ENCODE measurements at places on chromosomes 2 and 18.
A peak's percentile ranks its signal among the peaks of the same experiment; 100 is the strongest.

DNA sequence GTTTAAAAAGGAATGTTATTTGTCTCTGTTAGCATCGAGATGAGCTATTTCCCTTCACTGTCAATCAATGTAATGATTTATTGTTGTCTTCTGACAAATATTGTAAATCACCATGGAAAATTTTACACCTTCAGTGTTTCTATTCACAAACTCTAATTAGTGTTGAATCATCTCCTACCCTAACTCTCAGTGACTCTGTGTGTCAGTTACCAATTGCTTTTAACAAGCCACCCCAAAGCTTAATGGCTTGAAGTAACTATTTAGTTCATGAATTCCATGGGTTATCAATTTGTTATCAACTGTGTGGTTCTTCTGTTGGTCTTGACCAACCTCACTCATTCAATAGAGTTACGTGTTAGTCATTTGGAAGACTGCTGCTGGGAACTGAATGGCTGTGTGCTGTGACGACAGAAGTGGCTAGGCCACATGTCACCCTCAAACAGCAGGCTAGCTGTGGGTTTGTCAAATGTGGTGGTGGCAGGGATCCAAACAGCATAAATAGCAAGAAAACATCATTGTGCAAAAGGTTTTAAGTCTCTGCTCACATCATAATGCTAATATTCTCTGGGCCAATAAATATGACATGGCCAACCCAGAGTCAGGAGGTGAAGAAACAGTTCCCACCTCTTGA is 910.8 kb upstream of the CDH2 start:
- DNase-seq = no peak

- no peak for DNase-seq
Observed at GRCh38 chr2:218961229-218961628, 1.8 kb downstream of the CDK5R2 start.

GRCh38 chr18:13163167-13163927 is 55.2 kb upstream of the LDLRAD4 start:
- no peak for DNase-seq

DNA sequence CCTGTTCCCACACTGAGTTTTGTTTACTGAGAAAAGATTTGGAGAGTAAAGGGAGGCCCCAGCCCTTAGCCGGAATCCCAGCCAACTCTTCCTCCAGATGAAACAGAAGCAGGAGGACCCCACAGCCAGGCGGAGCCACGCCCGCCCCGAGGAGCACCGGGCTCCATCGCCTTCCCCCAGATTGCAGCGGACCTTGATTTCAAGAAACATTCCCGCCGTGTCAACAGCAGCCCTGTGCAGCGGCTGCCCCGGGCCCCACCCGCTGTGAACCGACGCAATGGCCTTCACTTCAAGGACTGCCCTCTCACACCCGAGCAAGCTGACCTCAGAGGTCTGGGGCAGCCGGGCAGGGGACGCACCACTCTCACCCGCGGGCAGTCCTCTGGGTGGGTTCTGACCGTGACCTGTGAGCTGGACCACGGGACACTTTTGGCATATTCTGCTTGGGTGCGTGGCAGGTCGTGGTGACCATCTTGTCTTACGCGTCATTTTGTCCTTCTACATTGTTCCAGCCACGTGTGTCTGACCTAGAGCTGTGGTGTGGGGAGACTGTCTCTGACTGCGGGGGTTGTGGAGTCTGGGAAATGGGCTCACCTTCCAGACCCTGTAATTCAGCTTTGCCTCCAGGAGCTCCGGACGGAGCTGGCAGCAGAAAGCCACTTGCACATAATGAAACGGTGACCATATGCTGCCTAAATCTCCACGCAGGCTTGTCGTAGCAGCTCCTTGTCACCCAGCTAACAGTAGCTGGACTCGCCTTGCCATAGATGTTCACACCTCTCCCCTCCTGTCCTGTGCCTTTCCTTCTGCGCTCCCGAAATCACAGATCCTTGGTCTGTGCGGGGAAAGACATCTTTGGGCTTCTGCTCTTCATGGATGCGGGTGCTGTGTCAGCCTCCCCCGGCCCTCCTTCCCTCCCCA is 32.0 kb upstream of the INHBB start:
- DNase-seq = no peak

DNA sequence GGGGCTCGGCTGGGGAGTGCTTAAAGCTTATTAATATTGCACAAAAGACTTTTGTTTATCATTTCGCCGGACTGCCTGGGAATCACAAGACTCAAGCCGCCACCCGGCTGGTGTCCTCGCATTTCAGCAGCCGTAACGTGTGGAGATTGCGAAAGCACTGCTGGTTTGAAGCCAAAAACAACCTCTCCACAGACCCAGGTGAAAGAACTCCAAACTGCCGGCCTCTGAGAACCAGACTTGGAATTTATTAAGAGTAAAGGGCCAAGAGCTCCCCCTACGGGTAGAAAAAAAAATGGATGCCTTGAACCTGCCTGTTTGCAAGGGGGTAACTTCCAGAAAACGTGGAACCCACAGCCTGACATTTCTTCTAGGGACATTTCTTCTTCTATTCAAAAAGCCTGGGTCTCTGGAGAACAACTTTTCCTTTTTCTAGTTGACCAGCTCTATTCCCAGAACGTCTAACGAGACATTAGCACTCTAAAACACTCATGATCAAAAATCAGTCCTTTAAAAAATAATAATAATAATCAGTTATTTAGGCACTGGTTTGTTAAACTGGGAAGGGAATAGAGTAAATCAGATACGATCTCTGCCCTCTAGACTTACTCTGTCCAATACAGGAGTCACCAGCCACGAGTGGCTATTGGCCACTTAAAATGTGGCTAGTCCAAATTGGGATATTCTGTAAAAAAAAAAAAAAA is 216.3 kb downstream of the C1D start:
- DNase-seq = peak; percentile 95

DNA sequence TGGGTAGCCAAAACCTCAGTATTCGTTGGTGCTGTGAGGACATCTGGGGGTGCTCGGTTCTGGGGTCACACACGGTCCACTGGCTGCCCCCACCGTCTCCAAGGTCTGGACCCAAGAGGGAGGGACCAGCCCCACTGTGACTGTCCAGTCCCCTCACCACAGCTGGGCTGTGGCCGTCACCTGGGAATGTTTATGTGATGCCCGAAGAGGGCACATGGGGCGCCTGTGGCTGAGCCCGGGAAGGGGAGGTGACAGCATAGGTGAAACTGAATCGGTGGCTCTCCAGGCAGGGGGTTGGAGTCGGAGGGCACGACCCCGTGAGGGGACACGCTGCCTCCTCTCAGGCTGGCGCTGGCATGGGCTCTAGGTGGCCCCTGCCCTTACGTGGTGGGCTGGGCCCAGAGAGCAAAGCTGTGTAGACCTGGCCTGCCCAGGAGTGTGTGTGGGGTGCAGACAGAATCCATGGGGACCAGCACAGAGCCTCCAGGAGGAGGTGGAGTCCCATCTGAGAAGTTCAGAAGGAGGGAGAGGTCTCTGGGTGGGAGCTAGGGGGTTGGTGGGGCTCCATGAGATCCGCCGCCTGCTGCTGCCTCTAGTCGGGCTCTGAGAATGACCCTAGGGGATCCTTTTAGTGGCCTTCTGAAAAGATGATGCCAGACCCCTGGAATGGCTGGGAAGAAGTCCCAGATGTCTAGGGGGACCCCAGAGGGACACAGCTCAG is 1.8 kb downstream of the BOK start:
- DNase-seq = no peak

- peak; percentile 68 for DNase-seq
Observed at GRCh38 chr18:45733535-45733934, 9.6 kb downstream of the SLC14A1 start.

DNA sequence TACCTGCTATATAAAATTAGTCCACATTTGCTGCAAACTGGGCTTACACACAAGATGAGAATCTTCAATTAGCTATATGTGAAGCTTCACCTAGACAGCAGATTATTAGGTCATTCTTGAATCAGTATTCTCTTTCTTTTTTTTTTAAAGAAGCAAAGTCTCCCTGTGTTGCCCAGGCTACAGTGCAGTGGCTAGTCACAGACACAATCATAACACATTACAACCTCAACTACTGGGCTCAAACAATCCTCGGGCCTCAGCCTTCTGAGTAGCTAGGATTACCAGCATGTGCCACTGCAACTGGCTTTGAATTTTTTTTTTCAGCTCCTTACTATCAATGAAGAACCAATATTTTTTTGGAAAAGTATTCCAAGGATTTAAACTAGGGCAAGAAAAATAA is 30.5 kb downstream of the OLA1 start:
- no peak for DNase-seq

DNA sequence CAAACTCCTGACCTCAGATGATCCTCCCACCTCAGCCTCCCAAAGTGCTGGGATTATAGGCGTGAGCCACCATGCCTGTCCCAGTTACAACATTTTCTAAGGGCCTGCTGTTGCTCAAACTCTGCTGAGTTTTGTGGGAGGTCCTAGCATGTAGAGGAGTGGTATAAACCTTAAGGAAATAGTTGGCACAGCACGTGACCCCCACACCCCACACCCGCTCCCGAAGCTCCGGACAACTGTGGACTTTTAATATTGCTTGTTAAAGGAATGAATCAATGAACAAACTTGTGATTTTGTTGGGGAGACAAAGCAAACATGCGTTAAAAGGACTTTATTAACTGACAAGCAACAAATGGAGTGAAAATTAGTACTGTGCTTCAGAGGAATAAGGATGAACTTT is 137.8 kb upstream of the GATA6 start:
- DNase-seq = no peak

DNA sequence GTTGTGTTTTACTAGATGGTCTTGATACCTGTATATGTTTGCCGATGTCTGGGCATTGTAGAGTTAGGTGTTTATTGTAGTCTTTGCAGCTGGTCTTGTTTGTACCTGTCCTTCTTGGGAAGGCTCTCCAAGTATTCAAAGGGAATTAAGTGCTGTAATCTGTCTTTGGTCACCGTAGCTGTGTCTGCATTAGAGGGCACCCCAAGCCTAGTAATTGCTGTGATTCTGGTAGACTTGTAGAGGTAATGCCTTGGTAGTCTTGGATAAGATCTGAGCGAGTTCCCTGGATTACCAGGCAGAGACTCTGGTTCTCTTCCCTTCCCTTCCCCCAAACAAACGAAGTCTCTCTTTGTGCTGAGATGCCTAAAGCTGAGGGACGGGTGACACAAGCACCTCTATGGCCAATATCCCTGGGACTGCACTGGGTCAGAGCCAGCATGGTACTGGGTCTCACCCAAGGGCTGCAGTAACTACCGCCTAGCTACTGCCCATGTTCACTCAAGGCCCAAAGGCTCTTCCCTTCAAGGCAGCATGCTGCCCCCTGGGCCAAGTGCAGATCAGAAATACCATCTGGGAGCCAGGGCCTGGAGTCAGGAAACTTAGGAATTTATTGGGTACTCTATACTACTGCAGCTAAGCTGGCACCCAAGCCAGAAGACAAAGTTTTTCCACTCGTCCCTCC is 27.1 kb downstream of the STPG4 start:
- peak; percentile 34 for DNase-seq

DNA sequence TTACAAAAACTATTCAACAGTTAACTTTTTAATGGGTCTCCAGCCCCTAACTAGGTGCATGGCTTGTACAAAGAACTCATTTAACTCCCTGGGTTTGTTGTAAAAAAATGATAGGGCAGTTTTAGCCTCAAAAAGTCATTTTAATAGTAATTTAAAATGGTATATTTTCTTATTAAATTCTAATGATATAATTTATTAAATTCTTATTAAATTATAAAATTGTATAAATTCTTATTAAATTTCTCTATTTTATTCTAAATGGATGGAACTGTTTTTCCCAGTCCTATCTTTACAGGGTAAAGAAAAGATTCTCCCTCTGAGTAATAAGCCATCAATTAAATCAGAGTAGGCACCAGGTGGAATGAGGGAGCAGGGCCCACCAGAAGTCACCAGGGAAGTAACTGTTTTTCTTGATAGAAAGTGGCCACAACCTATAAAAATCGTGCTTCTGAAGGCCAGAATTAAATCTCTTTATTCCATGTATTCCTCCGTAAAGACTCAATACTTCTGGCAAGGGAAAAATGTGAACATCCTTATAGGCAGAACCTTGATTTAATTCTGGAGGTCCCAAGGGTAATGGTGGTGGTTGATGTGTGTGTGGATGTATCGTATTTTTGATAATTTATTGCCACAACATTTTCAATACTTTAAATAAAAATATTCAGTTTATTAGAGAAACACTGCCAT is 814 bp downstream of the FKBP7 start:
- DNase-seq = peak; percentile 65

DNA sequence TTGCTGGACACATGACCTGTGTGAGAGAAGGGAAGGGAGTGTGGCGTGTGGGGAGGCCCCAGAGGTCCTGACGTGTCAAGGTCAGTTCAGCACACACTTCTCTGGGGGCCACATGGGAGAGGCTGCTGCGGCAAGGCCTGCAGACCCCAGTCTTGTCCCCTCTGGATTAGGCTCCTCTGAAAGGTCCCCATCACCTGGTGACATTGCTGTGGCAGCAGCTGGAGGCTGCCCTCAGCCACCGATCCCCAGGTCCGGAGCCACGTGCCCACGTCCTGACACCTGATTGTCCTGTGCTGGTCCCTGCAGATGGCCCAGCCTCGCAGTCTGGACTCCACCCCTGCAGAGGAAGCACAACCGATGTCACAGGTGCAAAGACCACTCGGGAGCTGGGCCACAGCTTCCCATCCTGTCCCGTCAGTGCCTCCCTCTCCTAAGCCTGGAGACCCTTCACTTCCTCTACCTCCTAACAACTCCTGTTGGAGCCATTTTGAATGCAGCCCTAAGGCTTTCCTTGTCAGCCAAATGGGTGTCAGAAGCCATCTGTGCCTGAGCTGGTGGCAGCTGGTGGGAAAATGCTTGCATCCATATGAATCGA is 12.7 kb downstream of the TMEM177 start:
- DNase-seq = no peak

GRCh38 chr2:74142340-74142739 is 5.4 kb downstream of the BOLA3 start:
- peak; percentile 60 for DNase-seq

DNA sequence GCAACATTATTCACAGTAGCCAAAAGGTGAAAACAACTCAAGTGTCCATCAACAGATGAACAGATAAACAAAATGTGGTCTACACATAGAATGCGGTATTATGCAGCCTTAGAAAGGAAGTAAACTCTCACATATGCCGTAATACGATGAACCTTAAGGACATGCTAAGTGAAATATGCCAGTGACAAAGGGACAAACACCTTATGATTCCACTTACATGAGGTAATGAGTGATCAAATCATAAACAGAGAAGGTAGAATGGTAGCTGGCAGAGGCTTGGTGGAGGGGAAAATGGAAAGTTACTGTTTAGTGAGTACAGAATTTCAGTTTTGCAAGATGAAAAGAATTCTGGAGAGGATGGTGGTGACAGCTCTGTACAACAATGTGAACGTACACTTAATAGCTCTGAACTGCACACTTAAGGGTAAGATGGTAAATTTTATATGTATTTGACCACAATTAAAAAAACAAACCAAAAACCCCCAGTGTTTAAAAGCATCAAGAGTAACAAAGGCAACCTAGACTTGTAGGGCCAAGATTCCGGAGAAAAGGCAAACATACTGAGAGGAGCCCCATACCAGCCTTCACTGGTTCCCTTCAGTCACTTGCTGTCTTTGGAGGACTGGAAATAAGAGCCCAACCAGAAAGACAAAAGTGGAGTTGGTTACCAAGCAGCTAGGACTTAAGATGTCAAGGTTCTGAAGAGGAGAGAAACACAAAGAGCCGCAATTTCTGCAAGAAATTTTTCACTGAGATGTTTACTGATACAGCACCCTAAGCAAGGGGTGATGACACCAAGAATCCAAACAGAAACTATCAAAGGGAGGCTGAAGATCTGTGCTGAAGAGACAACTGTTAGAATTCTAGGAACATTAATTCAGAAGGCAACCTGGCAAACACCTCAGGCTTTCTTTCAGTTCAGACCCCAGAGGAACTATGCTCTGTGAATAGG is 61.3 kb downstream of the CUL3 start:
- DNase-seq = no peak
